Hair follicle dermal papilla cell (primary cell): ENCODE measurements at places on chromosomes 7 and 10. TPM values are rescaled to one million over a fixed set of nuclear protein-coding genes. Genes with fewer than 3 reads are reported as not detected.

Gene PVRIG
- not detected in 2 replicates for total RNA-seq

Gene SPAM1
- total RNA-seq = not detected in 2 replicates

Gene SYCE1
- 0.12 TPM in 1 of 2 replicates, not detected in the other for total RNA-seq

Gene WNT8B
- not detected in 2 replicates for total RNA-seq

Gene BCAP29
- 116 and 142 TPM in 2 replicates for total RNA-seq

Gene C10orf71
- total RNA-seq = not detected in 2 replicates

Gene ABLIM1
- 5.7 and 7.9 TPM in 2 replicates for total RNA-seq

Gene NRCAM
- 2.7 and 3.4 TPM in 2 replicates for total RNA-seq
